ENCODE measurements at places on chromosomes 7 and 10.

DNA sequence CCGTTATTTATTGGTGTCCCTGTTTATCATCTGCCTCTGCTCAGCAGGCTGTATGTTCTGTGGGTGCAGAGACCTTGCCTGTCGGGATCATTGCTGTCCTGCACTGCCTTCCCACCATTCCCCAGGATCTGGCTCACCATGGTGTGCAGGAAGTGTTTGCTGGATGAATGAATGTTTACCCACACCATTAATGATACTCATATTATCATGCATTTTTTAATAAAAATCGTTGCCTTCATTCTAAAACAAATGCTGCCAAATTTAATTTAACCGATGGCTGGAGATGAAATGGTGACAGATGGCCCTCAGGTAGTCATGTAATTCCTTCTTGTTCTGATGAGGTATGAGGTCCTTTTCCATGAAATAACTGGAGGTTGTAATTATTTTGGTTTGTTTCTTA, 22.5 kb downstream of the PLPP4 start:
- no peak for DNase-seq
- no peak overlapping the region for H3K27ac ChIP-seq
- H3K4me1 ChIP-seq = peaks cover 3% of the 10 kb centered on the region
- no peak overlapping the region for H3K4me3 ChIP-seq
- H3K27me3 ChIP-seq = peaks cover 14% of the 10 kb centered on the region

DNA sequence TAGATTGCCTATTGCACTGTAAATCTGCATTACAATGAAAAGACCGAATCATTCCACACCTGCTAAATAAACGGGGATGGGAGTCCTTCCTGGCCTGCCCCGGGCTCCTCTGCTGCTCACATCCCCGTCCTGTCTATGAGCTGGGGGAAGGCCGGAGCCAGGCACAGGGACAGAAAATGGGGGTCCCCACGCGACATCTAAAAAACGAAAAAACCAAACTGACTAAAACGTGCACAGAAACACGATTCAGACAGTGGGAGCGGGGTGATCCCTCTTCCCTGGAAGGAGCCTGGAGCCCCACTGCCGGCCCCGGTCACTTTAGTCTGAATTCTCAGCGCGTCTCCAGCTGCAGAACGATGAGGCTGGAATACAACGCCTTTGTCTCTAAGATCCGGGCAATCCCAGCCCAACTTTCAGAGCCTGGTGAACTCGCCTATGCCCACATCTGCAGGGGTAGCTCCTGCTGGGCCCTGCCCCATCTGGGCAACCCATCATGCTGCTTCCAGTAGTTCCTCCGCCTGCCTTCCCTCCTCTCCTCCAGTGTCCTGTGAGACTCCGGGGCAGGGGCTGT, 78.0 kb downstream of the ADARB2 start:
- no peak for DNase-seq
- H3K27me3 ChIP-seq = peaks cover 11% of the 10 kb centered on the region

- no peak for DNase-seq
- no peaks in the 10 kb centered on the region for H3K36me3 ChIP-seq
- H3K4me3 ChIP-seq = no peak overlapping the region
- H3K27ac ChIP-seq = no peak overlapping the region
- H3K4me1 ChIP-seq = peaks cover 6% of the 10 kb centered on the region
- H3K27me3 ChIP-seq = peaks cover 15% of the 10 kb centered on the region
These were observed 57.7 kb downstream of the ASB13 start for GRCh38 chr10:5608608-5609220.

DNA sequence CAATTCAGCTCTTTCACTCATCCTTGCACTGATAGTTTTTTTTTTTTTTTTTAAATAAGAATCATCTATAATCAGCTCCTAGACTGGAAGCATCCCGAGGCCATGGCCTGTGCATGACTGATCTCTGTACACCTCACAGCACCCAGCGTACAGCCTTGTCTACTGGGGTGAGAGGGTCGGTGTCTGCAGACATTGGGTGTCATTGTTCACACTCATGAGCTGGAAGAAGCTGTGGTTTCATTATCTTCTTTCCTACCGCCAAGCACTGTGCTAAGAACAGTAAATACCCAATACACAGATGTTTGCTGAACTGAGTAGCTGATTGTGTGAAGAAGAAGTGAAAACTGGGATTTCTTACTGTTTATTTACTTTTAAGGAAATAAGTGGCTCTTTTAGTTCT, 123.6 kb downstream of the CLEC2L start:
- peaks cover 32% of the 10 kb centered on the region for H3K4me1 ChIP-seq
- no peaks in the 10 kb centered on the region for H3K27me3 ChIP-seq
- H3K27ac ChIP-seq = peak overlapping the region; percentile 89
- DNase-seq = no peak
- no peak overlapping the region for H3K4me3 ChIP-seq
- H3K36me3 ChIP-seq = peaks cover 2% of the 10 kb centered on the region

DNA sequence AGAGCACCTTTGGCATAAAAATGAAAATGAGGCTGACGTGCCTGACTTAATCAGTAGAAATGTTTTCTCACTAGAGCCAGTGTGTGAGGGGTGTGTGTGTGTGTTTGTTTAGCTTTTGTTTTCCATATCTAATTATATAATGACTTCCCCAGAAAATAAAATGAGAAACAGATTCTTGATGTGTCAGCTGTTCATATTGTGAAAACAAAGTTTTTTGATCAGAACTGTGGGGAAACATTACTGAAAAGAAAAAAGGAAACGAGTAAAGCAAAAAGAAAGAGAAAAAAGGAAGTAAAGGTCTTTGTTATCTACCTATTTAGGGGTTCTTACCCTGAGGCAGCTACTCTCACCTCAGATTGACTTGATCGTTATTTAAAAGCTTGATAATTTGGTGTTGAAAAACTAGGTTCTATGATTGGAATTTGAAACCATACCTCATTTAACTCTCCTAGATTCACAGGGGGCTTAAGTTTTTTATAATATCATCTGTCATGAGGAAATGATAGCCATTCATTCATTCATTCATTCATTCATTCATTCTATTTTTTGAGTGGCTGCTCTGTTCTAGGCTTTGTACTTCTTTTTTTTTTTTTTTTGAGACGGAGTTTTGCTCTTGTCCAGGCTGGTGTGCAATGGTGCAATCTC, 58.0 kb downstream of the CREM start:
- H3K4me3 ChIP-seq = peak overlapping the region; percentile 3
- H3K4me1 ChIP-seq = peaks cover 7% of the 10 kb centered on the region

- no peak overlapping the region for H3K27ac ChIP-seq
- DNase-seq = no peak
- H3K36me3 ChIP-seq = no peaks in the 10 kb centered on the region
These were observed 210.5 kb downstream of the ARHGAP21 start for GRCh38 chr10:24513155-24513554.

GRCh38 chr10:43585046-43585445, 10.6 kb upstream of the ZNF239 start:
- no peaks in the 10 kb centered on the region for H3K4me1 ChIP-seq
- DNase-seq = no peak
- H3K27ac ChIP-seq = no peak overlapping the region
- peaks cover 8% of the 10 kb centered on the region for H3K27me3 ChIP-seq
- no peaks in the 10 kb centered on the region for H3K36me3 ChIP-seq

- no peak for DNase-seq
- H3K4me1 ChIP-seq = peaks cover 11% of the 10 kb centered on the region
- no peaks in the 10 kb centered on the region for H3K27me3 ChIP-seq
- H3K27ac ChIP-seq = no peak overlapping the region
- no peaks in the 10 kb centered on the region for H3K36me3 ChIP-seq
These were observed 50.0 kb downstream of the JMJD1C start for GRCh38 chr10:63415640-63416244.

GRCh38 chr7:40979296-40979695, 723.6 kb downstream of the INHBA start:
- H3K27me3 ChIP-seq = peaks cover 1% of the 10 kb centered on the region
- no peak overlapping the region for H3K4me3 ChIP-seq
- H3K27ac ChIP-seq = no peak overlapping the region
- no peaks in the 10 kb centered on the region for H3K36me3 ChIP-seq

DNA sequence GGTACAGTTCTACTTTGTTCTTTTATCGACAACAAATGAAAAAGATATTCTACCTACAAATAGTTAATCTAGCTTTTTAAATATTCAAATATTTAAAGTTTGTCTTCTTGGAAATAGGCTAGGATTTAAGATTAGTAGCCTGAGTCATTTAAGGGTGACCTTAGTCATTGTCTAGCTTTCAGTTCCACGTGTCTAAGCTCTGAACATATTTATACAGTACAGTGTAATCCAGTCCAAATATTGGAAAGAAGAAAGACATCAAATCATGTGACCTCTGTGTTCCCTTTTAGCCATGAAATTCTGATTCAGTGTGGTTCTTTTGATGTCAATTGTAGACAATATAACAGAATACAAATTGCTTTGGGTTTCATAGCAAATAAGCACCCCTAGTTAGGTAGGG, 121.1 kb downstream of the MALRD1 start:
- H3K4me1 ChIP-seq = no peaks in the 10 kb centered on the region
- no peak overlapping the region for H3K27ac ChIP-seq
- no peaks in the 10 kb centered on the region for H3K27me3 ChIP-seq
- no peak overlapping the region for H3K4me3 ChIP-seq
- no peaks in the 10 kb centered on the region for H3K36me3 ChIP-seq

- H3K4me3 ChIP-seq = peak overlapping the region; percentile 14
- no peaks in the 10 kb centered on the region for H3K27me3 ChIP-seq
- no peaks in the 10 kb centered on the region for H3K36me3 ChIP-seq
- H3K4me1 ChIP-seq = peaks cover 19% of the 10 kb centered on the region
- no peak for DNase-seq
These were observed 22.3 kb upstream of the TSPAN33 start for GRCh38 chr7:129122078-129122750.

DNA sequence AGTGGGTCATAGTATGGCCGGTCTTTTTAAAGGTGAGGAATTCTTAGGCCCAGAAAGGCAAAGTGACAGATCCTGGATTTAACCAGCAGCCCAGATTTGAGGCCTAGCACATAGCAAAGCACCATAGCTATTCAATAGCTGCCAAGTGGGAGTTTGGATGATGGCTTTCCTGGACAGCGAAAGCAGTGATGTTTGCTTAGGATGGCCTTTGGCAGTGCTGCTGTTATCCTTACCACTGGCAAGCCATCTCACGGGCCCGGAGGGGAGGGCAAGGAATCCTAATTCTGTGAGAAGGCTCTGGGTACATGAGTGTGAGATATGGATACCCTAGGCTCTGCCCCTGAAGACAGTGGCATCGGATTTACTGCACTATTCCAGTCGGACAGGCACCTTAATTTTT, 50.4 kb downstream of the TCF7L2 start:
- DNase-seq = no peak
- no peak overlapping the region for H3K4me3 ChIP-seq
- no peaks in the 10 kb centered on the region for H3K36me3 ChIP-seq
- H3K4me1 ChIP-seq = no peaks in the 10 kb centered on the region
- H3K27me3 ChIP-seq = peaks cover 7% of the 10 kb centered on the region

- no peak overlapping the region for H3K4me3 ChIP-seq
- no peaks in the 10 kb centered on the region for H3K4me1 ChIP-seq
These were observed 741.7 kb upstream of the GALNT17 start for GRCh38 chr7:70390251-70390650.

- H3K4me3 ChIP-seq = no peak overlapping the region
These were observed 84.8 kb downstream of the ELMO1 start for GRCh38 chr7:37363536-37364491.

- H3K4me3 ChIP-seq = no peak overlapping the region
- DNase-seq = no peak
- H3K27me3 ChIP-seq = no peaks in the 10 kb centered on the region
- no peaks in the 10 kb centered on the region for H3K4me1 ChIP-seq
- H3K27ac ChIP-seq = no peak overlapping the region
- H3K36me3 ChIP-seq = no peaks in the 10 kb centered on the region
These were observed 89.2 kb upstream of the SEMA3A start for GRCh38 chr7:84283798-84284197.

DNA sequence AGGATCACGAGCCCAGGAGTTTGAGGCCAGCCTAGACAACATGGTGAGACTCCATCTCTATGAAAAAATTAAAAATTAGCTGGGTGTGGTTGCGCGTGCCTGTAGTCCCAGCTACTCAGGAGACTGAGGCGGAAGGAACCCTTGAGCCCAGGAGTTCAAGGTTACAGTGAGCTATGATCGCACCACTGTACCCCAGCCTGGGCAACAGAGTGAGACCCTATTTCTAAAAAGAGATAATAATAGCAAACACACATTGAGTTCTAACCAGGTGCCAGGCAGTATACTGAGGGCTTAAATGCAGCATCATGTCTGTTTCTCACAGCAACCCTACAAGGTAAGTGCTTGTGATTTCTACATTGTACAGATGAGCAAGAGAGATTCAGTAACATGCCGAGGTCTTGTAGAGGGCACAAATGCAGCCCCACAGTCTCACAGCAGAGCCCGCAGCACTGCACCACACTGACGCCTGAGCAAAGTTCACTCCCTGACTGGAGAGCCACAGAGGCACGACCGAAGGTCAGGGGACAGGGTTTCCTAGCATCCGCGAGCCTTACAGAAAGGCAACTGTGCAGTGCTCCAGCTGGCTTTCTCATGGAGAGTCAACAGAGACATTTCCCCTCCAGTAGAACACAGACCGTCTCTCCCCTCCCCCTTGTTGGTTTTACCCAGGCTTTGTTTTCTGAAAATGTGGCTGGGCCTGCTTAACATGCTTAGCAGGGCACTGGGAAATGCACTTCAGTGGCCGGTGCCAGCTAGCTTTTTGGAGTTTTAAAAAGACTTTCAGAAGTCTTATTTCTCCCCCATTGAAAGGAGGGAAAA, 36.5 kb downstream of the PDSS1 start:
- H3K36me3 ChIP-seq = peaks cover 1% of the 10 kb centered on the region
- DNase-seq = no peak
- peaks cover 23% of the 10 kb centered on the region for H3K4me1 ChIP-seq
- no peaks in the 10 kb centered on the region for H3K27me3 ChIP-seq
- H3K27ac ChIP-seq = peak overlapping the region; percentile 96

DNA sequence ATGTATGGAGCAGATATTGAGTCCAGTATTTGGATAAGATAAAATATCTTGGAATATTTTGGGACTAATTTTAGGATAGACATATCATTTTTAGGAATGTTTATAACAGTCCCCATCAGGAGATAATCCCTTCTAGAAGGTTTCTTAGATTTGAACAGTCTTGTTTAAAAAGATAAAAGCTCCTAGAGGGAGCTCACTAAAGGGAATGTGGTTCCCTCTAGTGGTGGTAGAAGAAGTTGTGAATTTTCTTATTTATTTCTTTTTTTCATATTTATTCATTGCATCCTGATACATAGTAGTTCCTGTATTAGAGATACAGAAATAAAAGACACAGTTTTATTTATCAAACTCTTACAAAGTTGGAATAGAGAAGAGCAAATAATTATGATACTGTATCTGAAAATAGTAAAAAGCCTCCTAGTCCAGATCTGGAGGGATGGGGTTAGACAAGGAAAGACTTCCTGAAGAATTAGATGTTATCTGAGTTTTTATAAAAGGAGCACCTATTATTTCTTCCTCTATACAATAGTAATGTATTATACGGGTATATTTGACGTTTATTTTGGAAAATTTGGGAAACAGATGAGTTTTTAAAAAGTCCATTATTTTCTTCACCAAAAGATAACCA, 24.5 kb upstream of the KLF14 start:
- no peak overlapping the region for H3K27ac ChIP-seq
- DNase-seq = peak; percentile 24
- H3K27me3 ChIP-seq = peaks cover 3% of the 10 kb centered on the region
- no peaks in the 10 kb centered on the region for H3K4me1 ChIP-seq
- H3K36me3 ChIP-seq = no peaks in the 10 kb centered on the region

- no peak for DNase-seq
- no peaks in the 10 kb centered on the region for H3K4me1 ChIP-seq
- H3K36me3 ChIP-seq = peaks cover 2% of the 10 kb centered on the region
- peaks cover 6% of the 10 kb centered on the region for H3K27me3 ChIP-seq
- H3K27ac ChIP-seq = no peak overlapping the region
These were observed 183.7 kb downstream of the TMEM178B start for GRCh38 chr7:141257597-141257996.

- DNase-seq = no peak
- H3K36me3 ChIP-seq = no peaks in the 10 kb centered on the region
- peaks cover 4% of the 10 kb centered on the region for H3K27me3 ChIP-seq
These were observed 97.7 kb downstream of the NRCAM start for GRCh38 chr7:108358553-108358952.

GRCh38 chr7:83649701-83650100, 762 bp upstream of the SEMA3E start:
- DNase-seq = no peak
- H3K36me3 ChIP-seq = no peaks in the 10 kb centered on the region
- no peaks in the 10 kb centered on the region for H3K4me1 ChIP-seq
- no peak overlapping the region for H3K4me3 ChIP-seq

Data from memory B cell (primary cell).